ENCODE measurements at places on chromosomes 1 and 21.

DNA sequence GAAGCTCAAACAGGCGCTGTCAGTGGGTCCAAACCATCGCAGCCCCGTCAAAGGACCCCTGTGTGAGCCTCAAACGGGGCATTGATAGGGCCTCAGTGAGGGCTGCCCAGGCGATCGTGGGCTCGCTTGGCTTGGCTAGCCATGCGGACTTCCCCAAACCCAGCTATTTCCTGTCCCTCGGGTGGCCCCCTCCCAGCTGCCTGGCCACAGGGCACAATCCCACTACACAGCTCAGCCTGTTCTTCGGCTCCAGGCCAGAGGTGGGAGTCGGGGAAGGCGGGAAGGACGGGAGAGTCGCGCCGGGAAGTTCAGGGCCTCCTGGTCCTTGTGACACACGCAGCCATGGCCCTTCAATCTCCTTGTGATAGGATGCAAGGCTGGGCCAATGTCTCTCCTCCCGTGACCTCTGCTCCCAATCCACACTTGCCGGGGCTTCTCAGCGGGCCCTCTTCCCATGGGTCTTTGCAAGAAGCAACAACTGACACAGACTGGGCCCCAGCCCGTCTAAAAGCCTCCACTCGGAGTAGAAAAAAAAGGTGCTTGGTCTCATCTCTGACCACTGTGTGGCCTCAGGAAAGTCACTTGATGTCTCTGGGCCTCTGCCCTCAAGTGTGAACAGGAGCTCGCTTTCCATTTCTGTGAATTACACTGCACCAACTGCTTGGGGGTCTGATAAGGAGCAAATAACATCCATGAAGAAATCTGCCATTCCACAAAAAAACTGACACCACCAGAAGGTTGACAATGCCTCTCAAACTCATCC, 7.1 kb upstream of the MATN1 start:
- no peak for DNase-seq

DNA sequence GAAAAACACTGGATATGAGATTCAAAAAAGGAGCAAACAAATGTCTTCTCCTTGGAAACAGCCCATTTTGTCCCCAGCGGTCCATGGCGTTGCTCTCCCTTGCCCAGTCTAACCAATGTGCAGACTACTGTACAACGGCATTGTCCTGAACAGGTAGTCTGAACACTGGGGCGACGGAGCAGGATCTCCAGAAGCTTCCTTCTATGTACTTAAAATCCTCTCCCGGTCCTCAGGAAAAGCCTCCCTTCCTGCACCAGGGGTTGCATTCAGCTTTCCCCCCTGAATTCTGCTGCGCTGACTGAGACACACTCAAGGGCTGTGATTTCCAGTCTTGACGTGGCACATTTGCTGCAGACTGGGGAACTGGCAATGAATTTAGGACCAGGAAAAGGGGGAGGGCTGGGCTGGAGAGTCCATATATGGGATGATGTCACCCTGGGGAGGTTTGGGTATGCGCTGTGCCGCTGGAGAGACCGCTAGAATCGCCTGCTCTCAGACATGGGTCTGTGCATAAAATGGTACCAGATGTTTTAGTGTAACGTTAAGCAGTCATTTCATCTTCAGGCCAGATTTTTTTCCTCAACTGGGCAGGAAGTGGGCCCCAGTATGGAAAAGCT, 275.9 kb upstream of the C1orf105 start:
- no peak for DNase-seq

DNA sequence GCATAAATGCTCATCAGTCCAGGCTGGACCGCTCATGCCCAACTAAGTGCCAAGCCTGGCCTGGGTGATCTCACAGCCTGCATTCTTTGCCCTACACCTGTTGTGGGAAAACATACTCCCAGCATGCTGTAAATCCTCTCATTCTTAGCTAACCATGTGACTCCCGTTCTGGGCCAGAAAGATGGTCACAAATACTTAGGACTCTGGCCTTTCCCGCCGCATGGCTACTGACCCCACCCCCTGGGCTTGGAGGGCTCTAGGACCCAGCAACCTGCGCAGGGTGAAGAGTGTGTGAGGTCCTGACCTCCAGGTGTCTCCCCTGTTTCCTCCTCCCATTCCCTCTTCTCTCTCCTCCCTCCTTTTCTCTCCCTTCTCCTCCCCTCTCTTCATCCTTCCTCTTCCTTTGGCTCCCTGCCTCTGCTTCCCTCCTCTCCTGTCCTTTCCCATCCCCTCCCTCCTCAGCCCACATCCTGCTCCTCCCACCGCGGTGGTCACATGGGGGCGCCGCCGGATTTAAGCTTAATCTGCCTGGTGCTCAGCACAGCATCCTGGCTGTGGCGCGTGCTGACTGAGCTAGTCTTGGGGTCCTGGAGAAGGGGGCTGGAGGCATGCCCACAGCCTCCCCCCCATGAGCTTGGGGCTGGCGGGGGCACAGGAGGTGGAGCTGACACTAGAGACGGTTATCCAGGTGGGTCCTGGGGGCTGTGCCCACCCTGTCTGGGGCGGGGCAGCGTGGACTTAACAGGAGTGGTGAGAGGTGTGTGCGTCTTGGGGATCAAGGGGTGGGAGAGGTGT, at the start of gene CROCC:
Gene CROCC, plus strand, starts transcription at position 541 of the 795 bp plus-strand sequence. Its CDS starts 88 bp downstream, at position 629.
- DNase-seq: peak; percentile 52

- no peak for DNase-seq
These were observed 62.3 kb downstream of the SLC19A1 start for GRCh38 chr21:45479691-45480675.

DNA sequence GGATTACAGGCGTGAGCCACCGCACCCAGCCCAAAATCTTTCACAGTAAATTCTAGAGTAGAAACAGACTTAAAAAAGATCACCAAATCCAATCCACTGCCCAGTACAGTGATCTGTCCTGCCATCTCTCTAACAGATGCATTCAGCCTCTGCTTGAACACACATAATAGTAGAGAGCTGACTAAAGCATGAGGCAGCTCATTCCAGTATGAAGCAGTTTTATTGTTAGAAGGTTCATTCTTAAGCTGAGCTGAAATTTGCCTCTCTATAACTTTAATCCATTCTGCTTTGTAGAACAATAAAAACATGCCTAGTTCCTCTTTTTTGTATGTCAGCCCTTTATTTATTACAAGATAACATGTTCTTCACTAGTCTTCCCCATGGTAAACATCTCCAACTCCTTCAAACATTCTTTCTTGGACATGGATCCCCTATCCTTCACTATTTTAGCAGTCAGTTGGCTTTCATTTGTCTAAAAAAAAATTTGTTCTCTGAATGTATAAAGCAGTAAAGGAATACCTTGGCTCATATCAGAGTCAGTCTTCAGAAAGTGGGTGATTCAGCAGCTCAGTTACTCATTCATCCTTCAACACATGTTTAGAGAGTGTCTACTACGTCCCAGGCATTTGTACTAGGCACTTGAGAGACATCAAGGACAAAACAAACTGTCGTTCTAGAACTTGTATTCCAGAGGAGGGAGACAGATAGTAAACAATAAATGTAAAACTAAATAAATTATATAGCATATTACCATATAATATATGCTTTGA, 10.7 kb upstream of the PTBP2 start:
- no peak for DNase-seq

GRCh38 chr1:9018333-9018732, 7.9 kb downstream of the SLC2A7 start:
- no peak for DNase-seq

Measured in cerebellar nuclear complex (tissue), 1 donor.